ENCODE measurements at places on chromosomes 16 and 17. TPM values are rescaled to one million over a fixed set of nuclear protein-coding genes. Genes with fewer than 3 reads are reported as not detected.

- DNase-seq: no peak
Measured at GRCh38 chr17:30568117-30568430, 90.9 kb downstream of the GOSR1 start.

The PERCC1 gene
- total RNA-seq: not detected

GRCh38 chr17:46152423-46152822 is 40.8 kb downstream of the KANSL1 start:
- DNase-seq: no peak

DNA sequence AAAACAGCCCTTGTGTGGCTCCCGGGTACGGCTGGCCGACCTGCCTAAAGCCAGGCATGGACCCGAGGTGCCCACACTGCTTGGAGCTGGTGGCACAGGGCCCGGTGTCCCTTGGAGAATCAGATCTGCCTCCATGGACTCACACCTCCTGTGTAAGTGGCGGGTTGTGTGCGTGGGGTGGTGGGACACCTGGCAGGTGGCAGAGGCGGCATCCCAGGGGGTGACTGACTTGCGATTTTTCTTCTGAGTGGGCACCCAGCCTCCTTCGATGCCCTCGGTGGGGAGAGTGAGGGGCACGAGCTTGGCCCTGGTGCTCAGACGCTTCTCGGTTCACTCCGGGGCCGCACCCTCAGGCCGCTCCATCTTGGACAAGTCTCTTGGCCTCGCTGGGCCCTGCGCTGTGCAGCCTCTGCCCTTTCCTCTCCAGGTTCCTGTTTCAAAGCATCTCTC is 35.8 kb downstream of the METRNL start:
- DNase-seq: no peak

The FOXJ1 gene
- total RNA-seq: 6.2 TPM

The ATP6V0A1 gene
- total RNA-seq: 55.2 TPM

DNA sequence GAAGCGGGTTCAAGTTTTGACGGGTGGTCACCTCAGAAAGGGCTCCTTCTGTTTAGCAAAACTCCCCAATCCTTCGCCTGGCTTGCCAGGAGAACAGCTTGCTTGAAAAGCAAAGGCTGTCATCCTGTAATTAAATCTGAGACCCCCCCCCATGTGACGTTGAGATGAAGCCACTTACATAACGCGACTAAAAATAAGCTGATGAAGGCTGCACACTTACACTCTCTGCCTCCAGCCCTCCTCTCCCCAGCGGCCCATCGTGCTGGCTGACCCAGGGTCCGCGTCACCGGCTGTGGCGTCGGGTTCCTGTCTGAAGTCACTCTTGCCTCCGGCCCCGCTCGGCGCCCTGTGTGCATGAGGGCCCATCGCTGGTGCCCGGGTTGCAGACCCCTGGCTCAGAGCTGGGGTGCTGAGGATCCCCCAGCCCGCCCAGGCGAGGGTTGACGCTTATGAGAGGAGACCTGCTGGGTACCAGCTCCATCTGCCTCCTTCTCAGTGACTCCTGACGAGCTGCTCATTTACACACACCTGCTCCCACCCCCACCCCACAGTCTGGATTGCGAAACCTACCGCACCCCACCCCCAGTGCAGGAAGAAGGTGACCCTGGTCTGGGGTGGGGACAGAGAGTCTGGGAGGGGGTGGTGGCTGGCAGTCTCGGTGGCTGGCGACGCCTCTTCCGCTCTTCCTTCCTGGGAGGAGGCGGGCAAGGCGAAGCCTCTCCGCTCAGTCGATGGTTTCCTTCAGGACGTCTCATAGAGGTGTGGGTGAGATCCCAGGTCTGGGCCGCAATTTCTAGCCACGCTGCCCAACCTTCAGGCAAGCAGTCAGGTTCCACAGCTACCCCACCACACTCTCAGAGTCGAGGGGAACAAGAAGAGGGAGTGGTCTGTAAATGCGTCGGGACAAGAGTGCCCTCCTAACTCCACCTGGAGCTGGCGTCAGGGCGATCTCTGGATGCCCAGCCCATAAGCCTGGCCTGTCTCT is 3.1 kb upstream of the BAIAP2 start:
- DNase-seq: no peak

DNA sequence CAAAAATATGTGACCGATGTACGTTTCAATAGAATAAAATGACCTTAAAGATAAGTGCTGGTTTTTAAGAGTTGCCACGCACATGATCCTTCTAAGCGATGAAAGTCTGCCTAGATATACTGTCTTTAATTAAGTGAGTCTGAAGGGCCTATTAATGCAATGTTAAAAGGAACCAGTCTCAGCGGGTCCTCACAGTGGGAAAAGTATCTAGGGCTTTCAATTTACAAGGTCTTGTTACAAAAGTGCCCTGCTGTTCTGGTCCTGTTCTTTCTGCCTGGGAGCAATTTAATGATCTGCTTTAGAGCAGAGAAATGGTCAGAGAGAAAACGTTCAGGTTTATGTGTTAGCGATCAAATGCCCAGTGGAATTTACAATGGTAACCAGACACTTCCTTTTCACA is 864.0 kb downstream of the KCNJ2 start:
- peak; percentile 19 for DNase-seq

The CCT6B gene
- 2.1 TPM for total RNA-seq

The SAT2 gene
- total RNA-seq: 68.3 TPM

The C17orf67 gene
- total RNA-seq: 3.0 TPM

The DPEP2 gene
- total RNA-seq: not detected

GRCh38 chr17:6654841-6655731 is 3.5 kb downstream of the C17orf100 start:
- DNase-seq: peak; percentile 83

DNA sequence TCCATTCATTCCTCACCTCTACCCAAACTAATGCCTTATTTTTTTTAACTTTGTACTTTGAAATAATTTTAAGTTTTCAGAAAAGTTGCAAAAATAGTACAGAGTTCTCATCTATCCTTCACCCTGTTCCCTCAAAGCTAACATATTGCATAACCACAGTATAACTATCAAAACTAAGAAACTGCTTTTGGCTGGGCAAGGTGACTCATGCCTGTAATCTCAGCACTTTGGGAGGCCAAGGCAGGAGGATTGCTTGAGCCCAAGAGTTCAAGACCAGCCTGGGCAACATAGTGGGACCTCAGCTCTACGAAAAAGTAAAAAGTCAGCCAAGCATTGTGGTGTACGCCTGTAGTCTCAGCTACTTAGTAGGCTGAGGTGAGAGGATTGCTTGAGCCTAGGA is 147.7 kb downstream of the SKAP1 start:
- no peak for DNase-seq

The SNRNP25 gene
- 55.9 TPM for total RNA-seq

- DNase-seq: no peak
Measured at GRCh38 chr16:7218936-7219335, 113.7 kb upstream of the RBFOX1 start.

- DNase-seq: no peak
Measured at GRCh38 chr16:75097941-75098901, 18.4 kb downstream of the LDHD start.

- peak; percentile 76 for DNase-seq
Measured at GRCh38 chr16:68444056-68444657, 4.2 kb downstream of the SMPD3 start.

The CBFA2T3 gene
- total RNA-seq: 2.8 TPM

DNA sequence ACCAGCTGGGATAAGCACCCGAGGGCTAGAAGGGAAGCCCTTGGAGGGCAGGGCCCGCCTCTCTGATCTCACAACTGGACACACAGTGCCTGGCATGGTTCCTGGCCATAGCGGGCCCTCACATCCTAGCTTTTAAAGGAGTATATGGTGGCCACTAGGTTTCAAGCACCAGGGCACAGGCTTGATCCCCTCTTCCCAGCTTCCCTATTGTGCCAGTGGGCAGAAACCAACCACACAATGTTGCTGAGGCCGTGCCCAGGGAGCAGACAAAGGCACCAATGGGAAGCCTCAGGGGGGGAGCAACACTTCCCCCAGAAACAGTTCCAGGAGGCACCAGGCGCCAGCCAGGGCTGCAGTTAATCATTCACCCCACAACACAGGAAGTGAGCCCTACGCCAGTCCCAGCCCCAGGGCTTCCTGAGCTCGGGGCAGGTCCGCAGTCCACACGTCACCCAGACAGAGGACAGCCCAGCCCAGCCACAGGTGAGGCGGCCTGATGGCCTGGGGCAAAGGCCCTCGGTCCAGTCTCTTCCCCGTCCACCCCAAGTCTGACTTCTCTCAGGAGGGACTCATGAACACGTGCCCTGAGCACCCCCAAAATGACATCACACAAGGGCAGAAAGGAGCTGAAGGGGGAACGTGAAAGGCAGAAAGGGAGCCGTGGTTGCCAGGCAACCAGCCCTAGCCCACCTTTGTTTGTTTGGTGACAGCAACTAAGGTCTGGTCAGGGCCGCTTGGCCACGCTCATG is 12.8 kb downstream of the SMIM5 start:
- DNase-seq: no peak

The GAA gene
- total RNA-seq: 97.7 TPM

DNA sequence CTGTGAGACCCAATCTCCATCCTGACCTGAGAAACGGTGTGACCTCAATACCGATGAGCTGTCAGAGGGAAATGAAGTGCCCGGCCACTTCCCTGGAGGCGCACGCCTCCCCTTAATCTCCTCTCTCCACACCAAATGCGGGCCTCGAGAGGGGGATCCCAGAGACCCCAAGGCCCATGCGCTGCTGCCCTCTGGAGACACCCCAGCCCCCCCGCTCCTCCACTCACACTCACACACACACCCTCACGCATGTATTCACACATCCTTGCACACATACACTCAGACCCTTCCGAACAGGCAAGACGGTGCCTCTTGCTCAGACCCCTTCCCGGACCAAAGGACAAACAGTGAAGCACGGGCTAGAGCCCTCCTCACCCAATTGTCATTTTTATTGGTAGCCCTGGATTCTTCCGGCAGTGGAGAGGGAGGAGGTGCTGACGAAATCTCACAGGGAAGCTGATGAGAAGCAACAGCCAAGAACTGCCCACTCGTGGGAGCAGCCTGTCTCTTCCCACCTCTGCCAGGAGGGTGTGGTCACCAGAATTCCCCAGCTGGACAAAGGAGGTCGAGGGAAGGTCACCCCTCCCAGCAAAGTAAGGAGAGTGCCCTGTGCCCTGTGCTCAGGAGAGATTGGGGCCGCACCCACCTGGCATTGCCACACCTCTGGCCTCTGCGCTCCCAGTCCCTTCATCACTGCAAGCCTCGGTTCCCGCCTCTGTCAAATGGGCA is 136.0 kb upstream of the TNRC6C start:
- no peak for DNase-seq

GRCh38 chr17:39224778-39225307 is 902 bp downstream of the STAC2 start:
- no peak for DNase-seq

DNA sequence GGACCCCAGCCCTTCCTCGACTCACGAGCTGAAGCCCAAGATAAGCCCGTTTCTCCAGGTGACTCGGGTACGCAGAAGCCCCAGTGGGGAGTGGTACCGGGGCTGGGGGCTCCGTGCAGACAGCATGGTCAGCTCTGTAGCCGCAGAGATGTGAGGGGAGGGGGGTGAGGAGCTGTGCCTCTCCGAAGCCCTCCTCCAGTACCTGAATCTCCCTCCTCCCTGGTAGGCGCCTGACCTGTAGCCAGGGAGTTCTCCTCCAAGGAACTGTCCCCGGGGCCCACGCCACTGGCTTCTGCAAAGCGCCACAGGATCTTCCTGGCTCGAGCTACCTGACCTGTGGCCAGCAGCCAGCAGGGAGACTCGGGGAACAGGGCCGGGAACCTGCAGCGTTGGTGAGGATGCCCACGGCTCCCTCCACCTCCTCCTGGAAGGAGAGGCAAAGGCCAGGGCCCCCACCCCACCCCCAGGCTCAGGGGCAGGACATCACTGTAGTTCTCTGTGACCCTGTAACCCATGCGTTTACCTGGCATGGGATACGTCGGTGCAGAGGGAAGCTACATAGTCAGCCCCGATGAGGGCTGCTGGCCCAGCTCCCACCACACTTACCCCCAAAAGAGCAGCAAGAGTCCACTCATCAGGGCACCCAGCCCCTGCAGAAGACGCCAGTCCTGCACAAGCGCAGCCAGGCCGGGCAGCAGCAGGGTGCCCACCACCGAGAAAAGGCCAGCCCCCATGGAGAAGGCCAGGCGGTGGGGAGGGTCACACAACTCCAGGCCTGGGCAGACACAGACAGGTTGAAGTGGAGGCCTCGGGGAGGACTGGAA is 1.7 kb downstream of the SLC22A31 start:
- no peak for DNase-seq

DNA sequence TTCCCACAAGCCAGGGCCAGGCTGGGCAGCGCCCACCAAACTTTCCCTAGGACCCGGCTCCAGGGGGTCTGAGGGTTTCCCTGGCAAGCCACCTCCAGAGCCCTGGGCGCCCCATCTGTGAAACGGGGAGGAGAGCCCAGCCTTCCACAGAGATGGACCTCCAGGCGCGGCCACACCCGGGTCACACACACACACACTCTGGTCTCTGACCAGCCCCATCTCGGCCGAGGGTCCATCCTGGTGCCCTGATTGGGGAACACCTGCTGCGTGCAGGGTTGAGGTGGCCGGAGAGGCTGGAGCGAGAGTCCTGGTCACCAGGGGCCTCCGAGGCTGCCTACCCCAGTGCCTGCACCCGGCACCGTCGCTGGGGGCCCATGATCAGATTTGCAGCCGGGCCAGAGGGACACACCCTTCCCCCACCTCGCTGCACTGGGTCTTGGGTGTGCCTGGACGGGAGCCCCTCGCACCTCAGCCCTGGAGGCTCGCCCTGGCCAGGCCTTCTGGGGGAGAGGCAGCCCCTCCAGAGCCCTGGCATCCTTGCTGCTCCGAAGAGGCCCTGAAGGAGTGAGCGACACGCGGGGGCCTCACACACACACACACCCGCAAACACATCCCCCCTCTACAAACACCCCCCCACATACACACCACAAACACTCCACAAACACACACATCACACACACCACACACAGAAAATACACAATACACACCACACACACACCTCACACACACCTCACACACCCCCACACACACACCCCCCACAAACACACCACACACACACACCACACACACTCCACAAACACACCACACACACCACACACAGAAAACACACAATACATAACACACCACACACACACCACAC is 29.7 kb downstream of the SLC25A10 start:
- DNase-seq: no peak

GRCh38 chr17:27453471-27453870 is 2.8 kb upstream of the KSR1 start:
- no peak for DNase-seq

The PAGR1 gene
- total RNA-seq: 60.1 TPM

DNA sequence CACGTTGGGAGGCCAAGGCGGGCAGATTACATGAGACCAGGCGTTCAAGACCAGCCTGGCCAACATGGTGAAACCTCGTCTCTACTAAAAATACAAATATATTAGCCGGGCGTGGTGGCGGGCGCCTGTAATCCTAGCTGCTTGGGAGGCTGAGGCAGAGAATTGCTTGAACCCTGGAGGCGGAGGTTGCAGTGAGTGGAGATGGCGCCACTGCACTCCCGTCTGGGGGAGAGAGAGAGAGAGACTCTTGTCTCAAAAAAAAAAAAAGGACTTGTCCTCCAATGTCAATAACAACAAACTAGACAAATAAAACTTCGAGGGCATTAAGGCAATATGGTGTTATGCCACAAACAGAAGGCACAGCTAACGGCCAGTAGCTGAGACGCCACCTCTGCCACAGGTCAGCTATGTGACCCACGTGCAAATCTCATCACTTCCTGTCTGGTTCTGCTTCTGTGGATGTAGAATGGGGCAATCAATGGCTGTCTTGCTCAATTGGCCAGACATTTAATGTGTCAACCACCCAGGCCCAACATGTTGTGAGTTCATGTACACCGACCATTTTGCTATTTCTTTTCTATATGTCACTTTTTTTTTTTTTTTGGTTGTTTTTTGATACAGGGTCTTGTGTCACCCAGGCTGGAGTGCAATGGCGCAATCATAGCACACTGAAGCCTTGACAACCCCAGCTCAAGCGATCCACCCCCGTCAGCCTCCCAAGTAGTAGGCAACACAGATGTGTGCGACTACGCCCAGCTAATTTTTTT is 834 bp upstream of the TXNDC11 start:
- DNase-seq: no peak

- DNase-seq: no peak
Measured at GRCh38 chr17:2022647-2023240, 2.4 kb downstream of the RTN4RL1 start.

Data from WTC11 (cell line).